ENCODE measurements at places on chromosomes 7 and 10. TPM values are rescaled to one million over a fixed set of nuclear protein-coding genes. Genes with fewer than 3 reads are reported as not detected.

Gene LRMDA
- total RNA-seq, result 22.6 TPM

Gene GHRHR
- total RNA-seq, result not detected

Gene DGKI
- total RNA-seq, result 4.0 TPM

Gene NXPH1
- total RNA-seq, result 0.23 TPM

Gene TMEM26
- total RNA-seq, result 6.6 TPM

Gene FZD8
- 34.4 TPM for total RNA-seq

Gene LRIT1
- total RNA-seq, result not detected

Gene BCL7B
- 15.2 TPM for total RNA-seq

Gene CLDN4
- total RNA-seq, result 132 TPM

Gene CPSF4
- 26.9 TPM for total RNA-seq

Gene EXOSC1
- 32.3 TPM for total RNA-seq

Gene EMX2
- 20.0 TPM for total RNA-seq

Gene RADIL
- total RNA-seq, result 2.5 TPM
